Liver (tissue), 10 donors: ENCODE measurements at places on chromosomes 2 and 18. TPM values are rescaled to one million over a fixed set of nuclear protein-coding genes. Genes with fewer than 3 reads are reported as not detected.

SP100 gene
- polyA plus RNA-seq: 45.5 TPM

EML6 gene
- 0.33 TPM for polyA plus RNA-seq

STARD6 gene
- not detected for polyA plus RNA-seq

KCNE4 gene
- polyA plus RNA-seq: 0.42 TPM

YWHAQ gene
- 68.8 TPM for polyA plus RNA-seq

CYS1 gene
- polyA plus RNA-seq: 0.07 TPM

HJURP gene
- polyA plus RNA-seq: 0.94 TPM

CCDC141 gene
- polyA plus RNA-seq: 0.05 TPM

DNA sequence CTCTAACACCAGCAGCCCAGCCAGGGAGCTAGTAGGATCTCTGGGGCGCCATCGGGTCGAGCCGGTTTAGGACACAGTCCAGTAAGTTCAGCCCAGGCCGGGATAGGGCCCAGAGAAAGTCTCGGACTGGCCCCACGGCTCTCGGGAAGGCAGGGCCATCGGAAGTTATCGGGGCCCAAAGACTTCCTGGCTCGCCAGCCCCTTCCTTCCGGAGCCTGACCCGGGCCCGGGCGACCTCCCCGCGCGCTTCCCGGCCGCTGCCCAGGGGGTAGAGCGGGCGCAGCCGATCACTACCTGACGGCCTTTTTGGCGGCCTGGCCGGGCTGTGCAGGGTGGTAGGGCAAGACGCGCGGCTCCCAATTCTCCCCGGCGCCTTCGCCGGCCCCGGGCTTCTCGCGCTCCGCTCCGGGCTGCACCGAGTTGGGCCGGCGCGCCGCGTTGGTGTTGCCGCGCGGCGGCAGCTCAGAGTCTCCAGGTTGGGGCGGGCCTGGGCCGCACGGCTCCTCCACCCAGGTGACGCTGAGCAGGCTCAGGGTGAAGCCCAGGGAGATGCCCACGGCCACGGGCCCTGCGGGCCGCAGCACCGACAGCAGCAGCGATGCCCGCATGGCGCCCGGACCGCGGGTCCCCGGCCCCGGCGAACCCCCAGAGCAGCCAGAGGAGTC, 546 bp downstream of the CHPF start:
- DNase-seq: no peak

GRCh38 chr2:63820969-63821368, 20.7 kb upstream of the UGP2 start:
- no peak for DNase-seq

- DNase-seq: no peak
These were observed 42.4 kb downstream of the KLHL29 start for GRCh38 chr2:23427350-23427749.

GRCh38 chr2:199679883-199680282, 171.1 kb downstream of the FTCDNL1 start:
- DNase-seq: no peak

GRCh38 chr2:50949450-50950193, 82.3 kb downstream of the NRXN1 start:
- DNase-seq: no peak

- no peak for DNase-seq
These were observed 343.8 kb downstream of the SETBP1 start for GRCh38 chr18:45024357-45025088.

- no peak for DNase-seq
These were observed 101.0 kb upstream of the SIX3 start for GRCh38 chr2:44840503-44840850.

- no peak for DNase-seq
These were observed 1.5 kb downstream of the SEMA4F start for GRCh38 chr2:74655579-74655978.

DNA sequence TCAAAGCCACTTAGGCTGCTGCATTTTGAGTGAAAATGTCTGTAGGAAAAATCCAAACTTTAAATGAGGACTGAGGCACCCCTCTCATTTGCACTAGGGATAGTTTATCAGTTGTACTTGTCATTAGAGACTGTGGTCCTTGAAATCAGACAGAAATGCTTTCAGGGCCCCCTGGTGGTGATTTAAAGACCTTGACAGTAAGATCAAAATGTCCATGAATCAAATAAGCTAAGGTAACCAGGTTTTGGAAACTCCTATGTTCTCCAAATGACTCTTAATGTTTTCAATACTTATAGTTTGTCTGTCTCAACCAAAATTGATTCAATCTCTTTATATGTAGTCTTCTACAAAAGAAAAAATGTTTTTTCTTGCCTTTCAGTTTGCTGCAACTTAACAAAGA, 28.8 kb upstream of the DDX18 start:
- DNase-seq: no peak
